Pancreas (tissue), 10 donors: ENCODE measurements at places on chromosomes 5 and 9.

DNA sequence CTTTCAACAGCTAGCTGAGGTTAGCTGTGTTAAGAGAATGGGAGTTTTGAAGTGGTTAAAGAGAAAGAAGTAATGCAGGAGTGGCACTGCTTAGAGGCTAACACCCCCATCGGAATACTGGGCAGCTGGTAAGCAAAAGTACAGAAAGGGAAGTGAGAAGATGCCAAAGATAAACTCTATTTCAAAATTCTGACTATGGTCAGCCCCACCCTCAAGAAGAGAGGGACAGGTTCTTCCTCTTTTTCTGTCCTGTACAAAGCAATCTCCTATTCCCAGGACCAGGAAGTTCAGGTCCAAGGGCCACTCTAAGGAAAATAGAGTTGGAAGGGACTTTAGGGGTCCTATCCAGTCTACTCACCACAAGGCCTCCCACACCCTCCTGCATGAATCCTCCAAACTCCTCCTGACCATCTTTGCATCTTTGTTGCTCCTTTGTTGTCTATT, 45.9 kb upstream of the JAK2 start:
- no peak for DNase-seq

DNA sequence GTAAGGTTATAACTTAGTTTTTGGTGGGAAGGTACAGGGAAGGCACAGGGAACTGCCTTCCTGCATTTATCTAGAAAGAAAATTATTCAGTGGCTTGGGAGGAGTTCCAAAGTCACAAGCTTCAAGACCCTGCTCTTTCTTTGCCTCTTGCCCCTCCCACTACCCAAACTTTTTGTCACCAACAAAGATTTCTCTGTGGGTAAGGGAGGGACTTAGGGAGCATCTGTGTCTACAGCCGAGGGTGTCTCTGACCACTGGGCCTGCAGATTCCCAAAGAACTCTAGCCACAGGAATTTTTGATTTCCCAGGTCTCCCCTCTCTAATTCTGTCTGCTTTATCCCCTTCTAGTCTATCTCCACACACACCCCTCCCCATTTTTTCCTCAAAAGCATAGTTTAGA, 2.1 kb downstream of the ECSCR start:
- DNase-seq, result no peak

GRCh38 chr5:172493002-172493401, 38.7 kb upstream of the SH3PXD2B start:
- no peak for DNase-seq

DNA sequence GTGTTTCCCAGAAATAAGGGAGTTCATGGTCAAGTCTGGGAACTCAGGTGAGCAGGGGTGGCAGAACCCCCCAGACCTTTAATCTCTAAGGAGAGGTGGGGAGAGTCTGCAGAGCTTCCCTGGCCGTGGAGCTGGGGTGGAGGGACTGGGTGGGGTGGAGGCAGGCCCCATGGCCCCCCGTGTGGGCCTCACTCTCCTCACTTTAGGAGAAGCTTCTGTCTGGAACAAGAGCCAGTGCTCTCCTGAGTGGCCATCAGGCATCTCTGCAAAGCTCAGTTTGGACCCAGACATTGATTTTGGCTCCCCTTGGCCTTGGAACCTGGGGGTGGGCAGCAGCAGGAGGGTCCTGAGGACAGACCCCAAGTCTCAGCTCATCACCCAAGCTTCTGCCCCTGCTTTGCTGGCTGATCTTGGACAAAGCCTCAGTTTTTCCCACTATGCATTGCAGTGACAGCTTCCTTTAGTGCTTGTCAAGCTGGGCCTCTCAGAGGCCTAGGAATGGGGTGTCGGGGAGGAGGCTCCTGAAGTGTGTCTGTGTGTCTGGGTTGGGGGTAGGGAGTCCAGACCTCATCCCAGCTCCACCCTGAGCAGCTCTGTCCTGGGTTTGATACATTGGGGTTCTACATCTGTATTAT, 3.5 kb upstream of the GBGT1 start:
- DNase-seq, result no peak

DNA sequence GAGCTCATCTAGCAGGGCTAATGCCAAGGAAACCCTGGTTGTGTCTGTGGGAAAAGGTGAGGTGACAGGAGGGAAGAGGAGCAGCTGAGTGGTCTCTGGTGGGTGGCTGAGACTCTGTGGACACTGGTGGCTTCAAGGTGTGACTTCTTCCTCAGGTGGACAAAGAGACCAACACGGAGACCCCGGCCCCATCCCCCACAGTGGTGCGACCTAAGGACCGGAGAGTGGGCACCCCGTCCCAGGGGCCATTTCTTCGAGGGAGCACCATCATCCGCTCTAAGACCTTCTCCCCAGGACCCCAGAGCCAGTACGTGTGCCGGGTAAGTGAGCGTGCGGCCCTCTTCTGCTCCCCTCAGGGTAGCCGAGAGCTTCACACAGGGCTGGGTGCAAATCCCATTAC, 31.1 kb upstream of the RARS1 start:
- DNase-seq, result no peak

GRCh38 chr5:117131048-117131679, 556.5 kb upstream of the SEMA6A start:
- DNase-seq, result no peak

- no peak for DNase-seq
Observed at GRCh38 chr9:73531658-73532057, 380.0 kb downstream of the ANXA1 start.

DNA sequence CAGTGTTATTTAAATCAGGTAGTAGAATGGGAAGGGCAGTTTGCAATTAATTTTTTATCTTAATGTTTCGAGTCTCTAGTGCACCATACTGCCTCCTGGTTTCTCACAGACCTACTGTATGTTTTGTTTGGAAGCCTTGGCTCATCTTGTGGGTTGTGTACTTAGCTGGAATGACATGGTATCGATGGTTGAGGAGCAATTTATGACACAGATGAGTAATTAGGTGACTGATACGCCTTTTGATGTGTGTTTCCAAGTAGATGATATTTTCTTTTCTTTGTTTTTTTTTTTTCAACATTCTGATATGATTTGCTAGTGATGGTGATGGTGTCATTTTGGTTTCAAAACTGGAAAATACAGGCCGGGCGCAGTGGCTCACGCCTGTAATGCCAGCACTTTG, 16.1 kb downstream of the BASP1 start:
- no peak for DNase-seq

- no peak for DNase-seq
Observed at GRCh38 chr9:124520206-124520596, 13.0 kb upstream of the NR5A1 start.

- no peak for DNase-seq
Observed at GRCh38 chr9:92612292-92612691, 57.6 kb downstream of the IPPK start.

DNA sequence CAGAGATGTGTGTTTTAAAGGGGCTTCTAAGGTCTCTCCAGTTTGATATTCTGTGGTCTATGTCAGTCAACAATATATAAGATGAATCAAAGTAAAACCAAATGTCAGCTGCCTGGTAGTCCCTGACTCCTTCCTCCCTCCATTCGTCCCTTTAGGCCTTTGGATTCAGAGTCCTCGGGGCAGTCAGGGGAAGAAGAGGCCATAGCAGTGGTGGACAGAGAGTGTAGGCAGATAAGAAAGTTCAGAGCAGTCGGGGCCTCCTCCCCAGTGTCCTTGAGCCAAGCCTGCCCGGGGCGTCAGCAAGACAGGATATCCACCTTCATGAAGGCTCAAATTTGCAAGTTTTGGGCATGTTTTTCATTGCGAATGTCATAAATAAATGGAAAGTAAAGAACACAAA, 110.6 kb downstream of the ADAMTS16 start:
- DNase-seq, result no peak

GRCh38 chr5:163504079-163504931, 1.1 kb upstream of the MAT2B start:
- DNase-seq, result peak; percentile 35

DNA sequence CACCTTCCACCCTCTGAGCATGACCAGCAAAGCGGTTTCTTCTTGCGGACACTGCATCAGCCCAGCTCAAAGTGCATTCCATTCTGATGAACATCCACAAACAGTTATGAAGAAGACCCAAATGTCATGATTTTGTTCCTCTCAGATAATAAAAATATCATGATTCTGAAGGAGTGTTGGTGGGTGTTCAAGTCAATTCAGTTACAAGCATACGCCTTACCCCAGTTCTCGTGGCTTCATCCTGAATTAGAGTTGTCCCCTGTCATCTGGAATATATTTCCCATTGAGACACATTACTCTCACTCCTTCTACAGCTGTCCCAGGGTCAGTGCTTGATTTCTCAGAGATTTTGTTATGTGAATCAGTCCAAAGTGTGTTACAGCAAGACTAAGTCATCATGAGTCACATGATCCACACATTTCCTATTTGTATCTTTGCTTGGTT, 325.4 kb downstream of the RFX3 start:
- no peak for DNase-seq

DNA sequence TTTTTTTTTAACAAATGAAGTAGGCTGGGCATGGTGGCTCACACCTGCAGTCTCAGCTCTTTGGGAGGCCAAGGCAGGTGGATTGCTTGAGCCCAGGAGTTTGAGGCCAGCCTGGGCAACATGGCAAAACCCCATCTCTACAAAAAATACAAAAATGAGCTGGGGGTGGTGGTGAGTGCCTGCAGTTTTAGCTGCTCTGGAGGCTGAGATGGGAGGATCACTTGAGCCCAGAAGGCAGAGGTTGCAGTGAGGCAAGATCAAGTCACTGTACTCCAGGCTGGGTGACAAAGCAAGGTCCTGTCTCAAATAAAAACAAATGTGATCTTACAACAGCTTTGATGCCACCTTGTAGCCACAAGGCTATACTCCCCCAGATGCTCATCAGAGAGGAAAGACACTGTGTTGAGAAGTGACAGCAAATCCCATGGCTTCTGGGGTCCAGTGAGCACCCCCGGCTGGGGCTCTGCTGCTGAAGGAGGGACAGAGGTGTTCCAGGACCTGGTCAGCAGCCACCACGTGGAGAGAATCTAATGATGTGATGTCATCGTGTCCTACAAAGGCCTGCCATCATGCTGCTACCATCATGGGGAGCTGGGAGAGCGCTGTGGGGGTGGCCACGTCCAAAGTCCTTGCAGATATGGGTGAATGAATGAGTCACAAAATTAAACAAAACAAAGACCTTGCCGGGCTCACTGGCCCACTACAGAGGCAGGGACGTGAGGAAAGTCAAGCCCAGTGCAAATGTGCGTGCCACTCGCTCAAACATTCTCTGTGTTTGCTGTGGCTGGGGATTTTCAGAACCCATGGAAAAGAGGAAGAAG, 60.7 kb downstream of the PRRT1B start:
- DNase-seq, result peak; percentile 65

GRCh38 chr5:123036391-123037103, at the start of gene PPIC:
Gene PPIC (minus strand): TSS chr5:123036725. CDS start chr5:123036625, 100 bp downstream.
- DNase-seq, result peak; percentile 96

- no peak for DNase-seq
Observed at GRCh38 chr9:30584559-30584958, 1799.9 kb upstream of the ACO1 start.

DNA sequence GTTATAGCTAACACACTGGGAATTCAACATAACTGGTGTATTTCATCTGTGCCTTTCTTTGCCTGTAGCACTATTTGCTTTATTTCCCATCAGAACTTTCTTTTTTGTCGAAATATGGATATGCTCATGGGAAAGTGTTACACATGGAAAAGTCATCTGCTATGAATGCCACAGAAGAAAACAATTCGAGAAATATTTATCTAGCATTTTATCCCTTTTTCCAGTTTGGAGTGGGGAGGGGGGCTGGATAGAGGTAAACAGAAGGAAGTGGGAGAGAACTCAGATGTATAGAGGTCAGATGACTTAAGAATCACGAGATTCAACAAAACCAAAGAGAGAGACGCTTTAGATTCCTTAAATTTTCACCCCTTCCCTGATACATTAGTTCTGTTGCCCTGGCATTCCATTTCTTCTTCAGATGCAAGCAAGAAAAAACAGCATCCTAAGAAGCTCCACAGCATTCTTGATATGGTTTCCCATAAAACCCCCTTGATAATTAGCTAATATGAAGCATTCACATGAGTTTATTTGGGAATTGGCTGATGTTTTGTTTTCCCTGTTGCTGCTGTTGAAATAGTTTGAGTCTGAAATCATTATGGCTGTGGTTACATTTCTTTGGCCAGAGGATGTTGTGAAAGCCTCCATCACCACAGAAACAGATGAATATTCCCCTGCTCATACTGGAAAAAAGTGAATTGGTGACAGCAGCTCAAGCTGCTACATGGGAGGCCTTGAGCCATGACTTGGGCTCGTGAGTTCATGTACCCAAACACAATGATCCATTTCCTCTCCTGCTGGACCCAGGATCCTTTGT, 335.8 kb upstream of the DAB2 start:
- no peak for DNase-seq

DNA sequence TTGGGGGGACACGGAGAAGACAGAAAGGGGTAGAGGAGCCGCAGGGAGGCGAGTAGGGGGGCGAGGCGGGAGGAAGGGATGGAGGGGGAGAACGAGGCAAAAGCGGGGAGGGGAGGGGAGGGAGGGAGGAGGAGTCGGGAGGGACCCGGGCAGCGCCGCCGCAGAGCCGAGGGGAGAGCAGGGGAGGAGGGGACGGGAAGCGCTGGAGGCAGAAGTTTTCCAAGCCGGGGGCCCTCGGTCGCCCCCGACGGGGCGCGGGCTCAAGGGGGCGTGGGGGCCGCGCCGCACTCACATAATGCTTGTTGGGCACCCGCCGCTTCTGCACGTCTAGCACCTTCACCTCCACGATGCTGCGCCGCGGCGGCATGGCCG, 353 bp downstream of the SH3PXD2B start:
- peak; percentile 66 for DNase-seq

GRCh38 chr5:164326219-164326618, 820.8 kb downstream of the MAT2B start:
- DNase-seq, result no peak
